ENCODE measurements at places on chromosomes 2 and 18. TPM values are rescaled to one million over a fixed set of nuclear protein-coding genes. Genes with fewer than 3 reads are reported as not detected.
A peak's percentile ranks its signal among the peaks of the same experiment; 100 is the strongest.

DNA sequence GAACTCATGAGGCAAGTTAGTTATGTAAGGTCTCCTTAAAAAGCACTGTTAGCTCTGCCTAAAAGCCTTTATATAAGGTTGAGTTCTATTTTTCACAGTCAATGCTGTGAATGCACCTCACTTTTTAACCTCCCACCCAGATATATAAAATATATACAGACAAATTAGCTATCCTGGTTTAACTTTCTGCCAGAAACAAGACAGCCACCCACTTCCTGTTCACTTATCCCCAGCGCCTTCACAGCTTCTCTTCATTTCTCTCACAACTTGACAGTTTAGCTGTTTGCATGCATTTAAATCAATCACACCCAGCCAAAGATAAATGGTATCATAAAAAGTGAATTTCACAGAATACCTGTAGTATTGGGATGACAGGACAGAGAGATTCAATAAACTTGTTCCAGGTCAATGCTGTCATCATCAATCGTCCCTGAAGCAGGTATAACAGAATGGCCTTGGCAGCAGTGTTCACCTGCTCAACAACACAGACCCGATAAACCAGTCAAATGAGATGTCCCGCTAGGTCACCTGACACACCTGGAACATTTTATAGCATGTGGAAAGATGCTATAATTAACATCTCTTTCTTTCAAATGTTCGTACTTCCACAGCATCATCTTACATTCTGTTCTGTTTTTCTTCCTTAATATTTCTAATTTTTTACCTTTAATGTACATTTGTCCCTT, 55.7 kb downstream of the RTTN start:
- no peak for DNase-seq

Gene TMEM237
- total RNA-seq: 31.5 TPM

- DNase-seq: no peak
Measured at GRCh38 chr2:48406116-48406515, 123.8 kb upstream of the STON1 start.

Gene FARP2
- total RNA-seq: 41.6 TPM

GRCh38 chr2:190714958-190715357, 66.1 kb downstream of the NAB1 start:
- DNase-seq: no peak

- no peak for DNase-seq
Measured at GRCh38 chr2:199819746-199820145, 31.2 kb downstream of the FTCDNL1 start.

Gene KCNF1
- total RNA-seq: 0.04 TPM

DNA sequence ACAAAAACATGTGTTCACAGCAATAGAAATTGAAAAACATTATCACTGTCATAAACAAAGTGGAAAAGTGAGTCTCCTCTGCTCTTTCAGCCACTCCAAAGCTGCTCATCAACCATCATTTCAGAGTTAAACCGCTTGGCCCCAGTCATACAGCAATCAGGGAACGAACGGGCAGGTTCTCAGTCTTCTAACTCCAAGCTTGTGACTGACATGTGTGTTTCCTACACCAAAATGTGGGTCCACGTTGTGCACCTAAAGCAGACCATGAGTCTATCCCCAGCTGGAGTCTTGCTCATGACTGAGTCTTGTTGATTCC, 582.6 kb upstream of the ID2 start:
- no peak for DNase-seq

- peak; percentile 67 for DNase-seq
Measured at GRCh38 chr2:204027091-204027490, 90.5 kb downstream of the ICOS start.

Gene LYPD1
- 66.5 TPM for total RNA-seq

Gene TNFRSF11A
- 3.5 TPM for total RNA-seq

- peak; percentile 48 for DNase-seq
Measured at GRCh38 chr2:218387369-218388194, 5.5 kb downstream of the SLC11A1 start.

Gene ANO7
- total RNA-seq: 0.59 TPM

DNA sequence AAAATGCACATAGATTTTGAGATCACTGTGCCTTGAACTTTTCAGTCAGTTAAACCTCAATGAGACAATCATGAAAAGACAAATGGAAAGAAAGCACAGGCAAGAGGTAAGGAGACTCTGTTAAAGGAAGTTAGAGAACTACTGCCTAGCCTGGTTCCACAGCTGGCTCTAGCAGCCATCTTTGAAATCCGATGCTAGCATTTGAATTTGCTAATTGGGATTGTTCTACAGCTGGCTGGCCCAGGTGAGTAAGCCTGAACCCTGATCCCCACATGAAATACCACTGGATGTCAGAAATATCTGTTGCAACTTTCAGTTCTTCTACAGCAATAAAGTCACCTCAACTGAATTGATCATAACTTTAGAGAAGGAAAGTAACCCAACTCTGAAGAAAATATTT, 315.2 kb upstream of the CHAC2 start:
- no peak for DNase-seq

Gene HOXD4
- total RNA-seq: not detected

- no peak for DNase-seq
Measured at GRCh38 chr18:73626221-73626620, 521.4 kb downstream of the FBXO15 start.

DNA sequence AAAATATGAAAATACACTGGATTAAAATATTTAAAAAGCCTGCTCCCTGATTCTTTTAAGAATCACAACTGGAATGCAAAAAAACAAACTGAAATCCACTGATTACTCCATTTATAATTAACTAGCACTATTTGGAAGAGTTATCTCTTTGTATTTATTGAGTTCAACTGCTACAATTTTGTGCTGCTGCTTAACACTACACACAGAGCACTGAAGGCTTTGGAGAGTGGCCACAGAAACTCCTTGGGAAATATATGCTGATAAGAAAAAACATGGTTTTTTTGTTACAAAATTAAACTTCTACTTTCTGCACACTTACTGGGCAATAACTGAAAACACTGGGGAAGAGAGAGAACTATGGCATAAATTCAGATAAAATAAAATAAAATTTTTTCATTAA, 19.8 kb upstream of the BZW1 start:
- DNase-seq: no peak

DNA sequence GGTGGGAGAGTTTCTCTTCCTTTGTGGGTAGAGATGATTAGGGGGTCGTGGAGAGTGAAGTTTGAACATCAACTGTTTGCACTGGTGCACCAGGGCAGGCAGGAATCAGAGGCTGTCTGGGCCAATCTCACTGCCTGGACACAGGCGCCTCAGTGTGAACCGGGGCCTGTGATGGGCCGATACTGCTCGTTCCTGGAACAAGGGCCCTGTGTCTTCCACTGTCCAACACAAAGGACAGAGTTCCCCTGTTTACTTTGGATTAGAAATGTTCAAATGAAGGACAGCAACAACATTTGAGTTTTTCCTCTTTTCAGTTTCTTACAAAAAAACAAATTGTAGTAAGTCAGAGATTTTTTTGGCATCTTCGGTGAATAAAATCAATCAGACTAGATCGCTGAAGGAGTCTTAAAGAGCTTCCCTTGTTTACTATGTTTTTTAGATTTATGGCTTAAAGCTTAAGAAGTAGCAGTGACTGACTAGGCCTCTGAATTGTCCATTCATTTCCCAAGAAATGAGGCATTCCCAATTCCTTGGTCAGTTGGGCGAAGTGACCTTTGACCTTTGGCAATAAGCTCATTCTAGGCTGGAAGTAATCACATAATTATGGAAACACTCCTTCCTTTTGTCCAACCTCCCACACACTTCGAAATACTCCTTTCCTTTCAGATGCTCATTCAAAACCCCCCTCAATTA, 11.6 kb upstream of the TGFA start:
- DNase-seq: no peak

GRCh38 chr2:26298638-26299393, 47.1 kb upstream of the SELENOI start:
- no peak for DNase-seq

DNA sequence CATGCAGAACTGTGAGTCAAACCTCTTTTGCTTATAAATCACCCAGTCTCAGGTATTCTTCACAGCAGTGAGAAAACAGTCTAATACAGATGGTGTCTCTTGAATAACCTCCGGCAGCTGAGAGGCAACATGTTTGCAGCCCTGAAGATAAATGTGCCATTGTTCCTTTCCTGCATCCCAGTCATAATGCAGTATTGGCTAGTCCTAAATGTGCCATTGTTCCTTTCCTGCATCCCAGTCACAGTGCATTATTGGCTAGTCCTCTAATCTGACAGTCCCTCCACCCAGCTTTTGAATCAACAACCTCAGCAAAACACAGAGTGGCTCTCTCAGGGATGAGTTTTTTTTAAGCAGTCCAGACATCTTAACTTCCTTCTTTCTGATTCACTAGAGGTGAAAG, 550.7 kb downstream of the RIT2 start:
- DNase-seq: no peak

- no peak for DNase-seq
Measured at GRCh38 chr2:156031121-156031520, 301.4 kb downstream of the NR4A2 start.

DNA sequence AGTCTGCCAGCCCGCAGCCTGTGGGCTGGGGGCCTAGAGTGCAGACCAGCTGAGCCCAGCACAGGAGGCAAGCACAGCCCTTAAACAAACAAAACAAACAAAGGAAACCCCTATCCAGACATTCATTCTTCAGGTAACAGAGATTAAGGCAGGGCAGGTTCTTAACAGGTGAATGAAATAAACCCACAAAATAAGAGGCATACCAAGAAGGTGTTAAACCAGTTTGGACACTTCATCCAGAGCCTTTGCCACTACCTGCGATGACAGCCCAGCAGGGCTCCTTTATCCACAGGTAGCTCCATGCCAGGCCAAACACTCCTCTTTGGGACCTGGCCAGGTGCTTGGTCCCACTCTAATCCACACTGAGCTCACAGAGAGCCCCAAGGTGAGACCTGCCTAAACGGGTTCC, 209.7 kb upstream of the SIX2 start:
- no peak for DNase-seq

GRCh38 chr2:110865188-110865587, 132.8 kb downstream of the ACOXL start:
- DNase-seq: no peak

Gene COL5A2
- 188 TPM for total RNA-seq

Gene HRH4
- not detected for total RNA-seq

Gene CFAP65
- total RNA-seq: under 0.01 TPM

GRCh38 chr2:12296915-12297314, 419.8 kb upstream of the TRIB2 start:
- no peak for DNase-seq

DNA sequence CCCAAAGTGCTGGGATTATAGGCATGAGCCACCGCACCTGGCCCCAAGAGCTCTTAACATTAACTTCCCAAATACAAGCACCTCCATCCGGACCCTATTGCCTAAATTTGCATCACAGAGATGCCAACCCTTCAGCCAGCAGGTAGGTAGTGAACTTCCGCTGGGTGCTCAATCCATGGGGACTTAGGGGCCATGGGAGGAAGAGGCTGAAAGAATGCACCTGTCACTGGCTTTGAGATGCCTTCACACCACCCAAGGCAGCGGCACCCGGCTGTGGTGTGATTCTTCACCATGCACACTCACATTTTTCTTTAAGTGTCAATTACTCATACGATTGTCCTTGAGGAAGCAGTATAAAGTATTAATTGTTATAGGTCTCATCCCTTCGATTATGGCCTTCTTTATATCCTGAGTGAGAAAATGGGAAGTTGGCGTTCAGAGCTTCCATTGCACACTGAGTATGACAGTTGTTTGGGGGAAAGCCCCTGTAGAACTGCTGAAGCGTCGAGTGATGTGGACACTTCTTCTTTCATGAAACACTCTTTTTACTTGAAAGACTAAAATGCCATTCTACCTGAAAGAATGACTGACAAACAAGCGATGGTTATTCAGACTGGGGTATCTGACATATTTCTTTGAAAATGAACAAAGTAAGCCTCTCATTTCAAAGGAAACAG, 51.8 kb upstream of the BIN1 start:
- DNase-seq: no peak

Gene DSC3
- total RNA-seq: 0.04 TPM

DNA sequence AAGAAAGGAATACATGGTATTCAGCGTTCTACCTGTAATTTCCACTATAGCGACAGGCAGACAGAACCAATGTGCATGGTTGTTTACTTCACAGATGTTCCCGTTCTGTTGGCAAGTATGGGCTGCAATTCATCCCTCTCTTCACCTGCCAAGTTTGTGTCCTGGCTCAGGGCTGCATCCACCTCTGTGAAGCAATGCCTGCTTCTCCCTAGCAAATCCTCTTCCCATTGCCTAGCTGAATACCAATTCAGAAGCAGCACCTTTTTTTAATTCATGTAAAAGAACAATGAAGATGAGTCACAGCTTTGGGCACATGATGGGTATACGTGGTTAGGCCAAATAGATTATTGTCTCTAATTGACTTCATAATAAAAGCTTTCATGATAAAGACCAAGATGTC, 54.7 kb upstream of the LRATD1 start:
- no peak for DNase-seq

DNA sequence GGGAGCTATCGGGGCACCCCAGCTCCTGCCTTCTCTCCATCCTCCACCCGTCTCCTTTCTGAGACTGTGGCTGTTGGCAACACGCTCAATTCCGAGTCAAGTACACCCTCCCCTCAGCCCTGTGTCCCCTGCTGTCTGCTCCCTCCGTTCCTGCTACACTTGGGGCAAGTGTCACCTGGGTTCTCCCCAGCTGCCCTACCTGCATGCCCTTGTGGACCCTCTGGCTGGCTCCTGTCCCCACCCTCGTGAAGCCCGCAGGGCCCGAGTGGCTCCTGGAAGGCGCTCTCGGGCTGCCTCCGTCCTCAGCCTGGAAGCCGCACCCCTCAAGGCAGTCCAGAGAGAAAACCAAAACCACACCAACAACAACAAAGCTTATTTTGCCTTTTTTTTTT, 33.9 kb downstream of the PDIA6 start:
- no peak for DNase-seq

Gene CLEC4F
- total RNA-seq: not detected

GRCh38 chr2:23207871-23208270, 177.1 kb upstream of the KLHL29 start:
- DNase-seq: no peak

DNA sequence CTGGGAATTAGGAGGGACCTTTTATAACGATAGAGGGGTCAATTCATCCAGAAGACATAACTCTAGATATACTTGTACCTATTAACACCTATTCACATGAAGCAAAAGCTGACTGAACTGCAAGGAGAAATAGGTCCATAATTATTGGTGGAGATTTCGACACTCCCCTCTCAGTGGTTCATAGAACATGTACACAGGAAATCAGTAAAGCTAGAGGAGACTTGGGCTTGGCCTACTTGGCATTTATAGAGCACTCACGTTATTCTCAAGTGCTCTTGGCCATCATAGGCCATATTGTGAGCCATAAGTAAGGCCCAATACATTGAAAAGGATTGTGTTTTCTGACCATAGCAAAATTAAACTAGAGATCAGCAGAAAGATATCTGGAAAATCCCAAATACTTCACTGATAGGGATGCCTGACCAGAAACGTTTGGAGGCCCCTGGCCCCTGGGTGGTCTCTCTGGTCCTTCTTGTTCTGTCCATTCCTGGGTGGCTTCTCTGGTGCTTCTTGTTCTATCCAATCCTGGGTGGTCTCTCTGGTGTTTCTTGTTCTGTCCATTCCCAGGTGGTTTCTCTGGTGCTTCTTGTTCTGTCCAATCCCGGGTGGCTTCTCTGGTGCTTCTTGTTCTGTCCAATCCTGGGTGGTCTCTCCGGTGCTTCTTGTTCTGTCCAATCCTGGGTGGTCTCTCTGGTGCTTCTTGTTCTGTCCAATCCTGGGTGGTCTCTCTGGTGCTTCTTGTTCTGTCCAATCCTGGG, 49.0 kb downstream of the SNED1 start:
- DNase-seq: no peak

GRCh38 chr2:118833716-118834439, 13.6 kb downstream of the EN1 start:
- no peak for DNase-seq

GRCh38 chr2:158359846-158360245, 96.7 kb downstream of the CCDC148 start:
- no peak for DNase-seq
